Heart right ventricle (tissue), 16 donors: ENCODE measurements at places on chromosomes 16 and 17. TPM values are rescaled to one million over a fixed set of nuclear protein-coding genes. Genes with fewer than 3 reads are reported as not detected.

The CDK5R1 gene
- total RNA-seq = 1.6 TPM

DNA sequence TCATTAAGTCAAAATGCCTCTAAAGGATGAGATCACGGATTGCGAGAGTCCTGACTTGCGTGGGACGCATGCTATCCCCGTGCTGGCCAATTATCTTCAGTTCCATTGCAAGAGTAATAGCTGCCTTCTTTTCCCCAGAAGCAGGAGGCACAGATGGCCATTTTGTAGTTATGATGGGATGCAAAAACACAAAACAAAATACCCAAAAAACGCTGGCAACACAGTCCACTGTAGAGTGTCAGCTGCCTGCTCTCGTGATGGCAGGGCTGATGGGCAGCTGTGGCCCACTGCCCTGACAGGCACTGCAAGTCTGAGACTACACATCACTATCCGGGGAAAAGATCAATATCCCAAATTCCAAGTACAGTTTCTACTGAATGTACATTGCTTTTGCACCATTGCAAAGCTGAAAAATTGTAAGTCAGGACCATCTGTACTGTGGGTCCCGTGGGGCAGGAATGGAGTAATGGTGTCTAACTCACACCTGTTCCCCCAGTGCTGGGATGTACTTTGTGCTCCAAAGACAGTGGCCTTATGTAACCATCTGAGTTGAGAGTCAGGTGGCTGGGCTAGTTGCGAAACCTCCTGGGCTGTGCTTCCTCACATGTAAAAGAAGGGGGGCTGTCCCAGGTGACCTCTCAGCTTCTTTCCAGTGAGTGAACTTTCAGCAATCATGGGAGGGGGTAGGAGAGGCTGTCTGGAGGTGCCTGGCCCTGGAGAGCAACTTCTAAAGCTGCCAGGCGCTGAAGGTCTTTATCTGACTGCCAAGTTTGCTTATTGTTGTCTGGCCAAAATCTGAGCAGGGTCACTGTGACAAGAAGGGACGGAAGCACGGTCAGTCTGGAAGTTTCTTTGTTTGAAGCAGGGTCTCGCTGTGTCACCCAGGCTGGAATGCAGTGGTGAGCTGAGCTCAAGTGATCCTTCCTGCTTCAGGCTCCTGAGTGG, 4.7 kb downstream of the SLC47A1 start:
- H3K27me3 ChIP-seq = peaks cover 19% of the 10 kb centered on the region
- no peaks in the 10 kb centered on the region for H3K36me3 ChIP-seq
- H3K4me1 ChIP-seq = no peaks in the 10 kb centered on the region
- no peak overlapping the region for H3K4me3 ChIP-seq
- no peak overlapping the region for H3K27ac ChIP-seq

DNA sequence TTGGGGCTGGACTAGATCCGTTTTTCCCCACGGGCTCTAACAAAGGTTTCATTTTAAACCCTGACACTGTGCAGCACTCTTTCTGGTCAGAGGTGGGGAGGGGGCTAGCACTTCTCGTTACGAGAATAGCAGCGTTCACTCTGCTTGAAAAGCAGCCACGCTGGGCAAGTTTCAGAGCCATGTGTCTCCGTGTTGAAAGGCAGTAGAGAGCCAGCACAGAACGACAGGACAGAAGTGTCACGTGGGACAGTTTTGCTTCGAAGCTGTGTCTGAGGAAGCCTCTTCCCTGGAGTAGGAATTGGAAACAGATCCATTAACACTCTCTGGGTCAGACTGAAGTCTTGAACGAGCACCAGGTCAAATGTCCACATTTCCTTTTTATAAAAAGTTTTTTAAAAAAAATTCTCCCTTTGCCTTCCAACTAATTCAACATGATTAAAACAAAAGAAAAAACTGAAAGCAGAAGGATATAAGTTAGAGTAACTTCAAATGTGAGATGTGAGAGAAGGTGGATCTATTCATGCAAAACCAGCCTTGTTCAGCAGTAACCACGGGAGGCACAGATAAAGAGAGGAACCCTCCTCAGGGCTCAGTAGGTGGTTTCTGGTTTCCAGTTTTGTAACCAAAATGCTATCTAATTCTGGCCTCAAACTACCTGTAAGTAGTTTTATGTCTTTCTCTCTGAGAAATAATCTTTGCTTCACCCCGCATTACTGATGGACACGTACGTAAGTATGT, 65.0 kb downstream of the SMG6 start:
- peaks cover 18% of the 10 kb centered on the region for H3K36me3 ChIP-seq
- no peak overlapping the region for H3K4me3 ChIP-seq
- peaks cover 78% of the 10 kb centered on the region for H3K4me1 ChIP-seq
- H3K27me3 ChIP-seq = no peaks in the 10 kb centered on the region
- peak overlapping the region; percentile 82 for H3K27ac ChIP-seq
- peak; percentile 66 for DNase-seq

- no peak overlapping the region for H3K27ac ChIP-seq
- H3K4me3 ChIP-seq = no peak overlapping the region
- H3K4me1 ChIP-seq = peaks cover 27% of the 10 kb centered on the region
- no peaks in the 10 kb centered on the region for H3K27me3 ChIP-seq
- H3K36me3 ChIP-seq = no peaks in the 10 kb centered on the region
These were observed 130.8 kb upstream of the CHMP6 start for GRCh38 chr17:80860703-80861417.

GRCh38 chr16:77273815-77274214, 74.6 kb downstream of the SYCE1L start:
- DNase-seq = no peak
- no peaks in the 10 kb centered on the region for H3K36me3 ChIP-seq
- no peak overlapping the region for H3K27ac ChIP-seq
- no peak overlapping the region for H3K4me3 ChIP-seq
- no peaks in the 10 kb centered on the region for H3K27me3 ChIP-seq

- H3K4me3 ChIP-seq = no peak overlapping the region
- no peak for DNase-seq
- H3K4me1 ChIP-seq = peaks cover 29% of the 10 kb centered on the region
- no peak overlapping the region for H3K27ac ChIP-seq
- peaks cover 17% of the 10 kb centered on the region for H3K36me3 ChIP-seq
These were observed 1.5 kb downstream of the THOC6 start for GRCh38 chr16:3025032-3026002.

- no peaks in the 10 kb centered on the region for H3K4me1 ChIP-seq
- no peak overlapping the region for H3K27ac ChIP-seq
- no peak overlapping the region for H3K4me3 ChIP-seq
- H3K27me3 ChIP-seq = no peaks in the 10 kb centered on the region
These were observed 51.4 kb upstream of the NFAT5 start for GRCh38 chr16:69514356-69514755.

DNA sequence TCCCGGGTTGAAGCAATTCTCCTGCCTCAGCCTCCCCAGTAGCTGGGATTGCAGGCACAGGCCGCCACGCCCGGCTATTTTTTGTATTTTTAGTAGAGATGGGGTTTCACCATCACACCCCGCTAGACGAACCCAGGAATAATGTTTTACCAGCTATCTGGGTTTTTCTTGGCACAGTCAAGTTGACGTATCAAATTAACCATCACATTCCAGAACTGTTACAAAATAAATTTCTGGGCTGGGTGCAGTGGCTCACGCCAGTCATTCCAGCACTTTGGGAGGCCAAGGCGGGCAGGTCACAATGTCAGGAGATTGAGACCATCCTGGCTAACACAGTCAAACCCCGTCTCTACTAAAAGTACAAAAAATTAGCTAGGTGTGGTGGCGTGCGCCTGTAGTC, 501.2 kb downstream of the SHISA9 start:
- H3K27me3 ChIP-seq = no peaks in the 10 kb centered on the region
- H3K4me1 ChIP-seq = no peaks in the 10 kb centered on the region
- no peak overlapping the region for H3K27ac ChIP-seq
